ENCODE measurements at places on chromosomes 4 and X.
A peak's percentile ranks its signal among the peaks of the same experiment; 100 is the strongest.

DNA sequence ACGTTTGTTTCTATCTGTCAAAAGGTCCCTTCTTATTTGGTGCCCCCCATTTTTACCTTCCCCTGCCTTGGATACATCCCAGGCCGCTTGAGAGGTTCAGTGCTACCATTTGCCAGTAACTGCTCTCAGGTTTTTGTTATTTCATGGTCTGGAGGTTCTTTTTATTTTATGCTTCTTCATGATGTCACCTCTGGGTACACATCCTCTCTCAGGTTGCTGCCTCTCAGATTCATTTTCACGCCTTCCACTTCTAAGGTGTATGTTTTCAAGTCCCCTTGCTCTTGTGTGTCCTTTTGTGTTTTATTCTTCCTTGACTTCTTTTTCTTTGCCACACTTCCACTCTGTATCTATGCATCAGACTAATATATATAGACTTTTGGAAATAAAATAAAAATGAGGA is 640.1 kb upstream of the AADAT start:
- no peak for DNase-seq

DNA sequence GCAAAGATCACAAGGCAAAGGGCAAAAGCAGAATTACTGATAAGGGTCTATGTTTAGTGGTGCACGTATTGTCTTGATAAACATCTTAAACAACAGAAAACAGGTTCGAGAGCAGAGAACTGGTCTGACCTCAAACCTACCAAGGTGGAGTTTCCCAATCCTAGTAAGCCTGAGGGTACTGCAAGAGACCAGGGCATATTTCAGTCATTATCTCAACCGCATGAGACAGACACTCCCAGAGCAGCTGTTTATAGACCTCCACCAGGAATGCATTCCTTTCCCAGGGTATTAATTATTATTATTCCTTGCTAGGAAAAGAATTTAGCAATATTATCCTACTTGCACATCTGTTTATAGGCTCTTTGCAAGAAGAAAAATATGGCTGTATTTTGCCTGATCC is 51.5 kb downstream of the NPNT start:
- DNase-seq = no peak

DNA sequence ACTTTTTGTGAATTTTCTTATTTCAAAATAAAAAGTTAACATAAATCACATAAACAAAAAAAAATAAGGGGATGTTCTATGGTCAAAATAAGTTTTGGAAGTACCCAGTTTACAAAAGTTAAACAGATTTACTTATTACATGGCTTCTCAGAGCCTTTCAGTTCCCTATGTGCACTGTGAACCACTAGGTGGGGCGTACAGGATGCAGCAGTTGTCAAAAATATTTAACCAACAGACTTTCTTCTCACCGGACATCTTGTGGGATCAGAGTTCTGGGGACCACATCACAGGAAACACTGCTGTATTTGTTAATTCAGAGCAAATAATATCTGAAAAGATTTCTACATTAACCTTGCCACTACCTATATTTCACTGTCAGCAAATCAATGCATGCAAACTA is 74.1 kb downstream of the SMARCA1 start:
- no peak for DNase-seq

DNA sequence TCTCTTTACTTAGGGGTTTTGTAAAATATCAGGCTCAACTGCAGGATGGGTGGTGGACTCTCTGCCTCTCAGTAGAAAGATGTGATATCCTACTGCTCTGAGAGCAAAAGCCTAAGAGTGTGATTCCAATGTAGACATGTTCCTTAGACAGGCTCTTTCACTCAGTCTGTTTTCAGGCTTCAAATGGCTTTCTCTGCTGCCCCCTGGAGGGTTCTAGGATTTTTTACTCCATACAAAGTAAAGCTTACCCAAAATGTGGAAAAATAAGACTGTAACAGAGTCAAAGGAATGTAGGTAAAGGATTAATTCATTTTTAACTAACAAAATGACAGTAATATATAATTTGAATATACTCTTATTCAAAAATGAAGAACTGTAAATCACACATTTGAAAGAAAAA is 32.1 kb downstream of the ZGRF1 start:
- peak; percentile 46 for DNase-seq

DNA sequence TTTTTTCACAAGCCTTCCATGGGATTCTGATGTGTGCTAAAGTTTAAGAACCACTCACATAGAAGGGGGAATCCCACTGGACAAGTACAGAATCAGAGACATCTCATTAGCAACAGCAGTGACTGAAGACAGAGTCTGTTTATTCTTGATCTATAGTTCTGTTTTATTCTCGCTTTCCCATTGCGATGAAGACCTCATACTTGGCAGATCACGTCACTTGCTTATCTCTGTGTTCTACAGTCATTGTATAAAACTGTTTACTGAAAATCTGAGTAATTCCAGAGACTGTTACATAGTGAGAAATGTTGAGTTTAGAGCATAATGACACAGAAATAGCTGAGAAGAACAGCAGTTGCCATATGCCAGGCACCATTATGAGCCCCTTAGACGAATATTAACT is 185.5 kb downstream of the PTTG2 start:
- DNase-seq = no peak

DNA sequence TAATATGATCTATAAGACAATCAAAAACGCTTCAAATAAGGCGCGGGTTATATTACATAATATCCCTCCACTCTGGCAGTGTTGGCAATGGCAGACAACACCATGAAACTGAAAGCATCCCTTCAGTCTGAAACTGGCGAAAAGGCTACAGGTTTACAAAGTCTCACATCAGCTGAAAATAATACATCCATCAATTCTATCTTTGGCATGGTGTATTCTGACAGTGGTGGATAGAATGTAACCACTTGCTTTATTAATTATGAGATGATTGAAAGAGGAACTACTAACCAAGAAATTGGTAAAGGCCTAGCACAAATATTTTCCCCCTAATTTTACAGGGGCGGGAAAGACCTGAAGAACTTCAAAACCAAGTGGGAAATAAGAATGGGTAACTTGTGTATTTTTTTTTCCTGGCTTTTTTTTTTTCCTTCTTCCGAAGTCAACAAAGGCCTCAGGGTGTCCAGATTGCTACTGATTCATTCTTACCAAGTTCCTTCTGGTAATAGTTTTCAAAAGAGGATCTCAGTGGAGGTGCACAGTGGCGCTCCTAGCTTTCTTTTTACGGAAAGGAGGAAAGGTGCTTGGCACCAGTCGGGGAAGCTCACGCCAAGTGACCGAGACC is 728 bp downstream of the UBA6 start:
- DNase-seq = peak; percentile 23

GRCh38 chr4:182023469-182023868 is 219.7 kb upstream of the TENM3 start:
- no peak for DNase-seq

- no peak for DNase-seq
Observed at GRCh38 chr4:150192986-150193385, 114.7 kb downstream of the DCLK2 start.

DNA sequence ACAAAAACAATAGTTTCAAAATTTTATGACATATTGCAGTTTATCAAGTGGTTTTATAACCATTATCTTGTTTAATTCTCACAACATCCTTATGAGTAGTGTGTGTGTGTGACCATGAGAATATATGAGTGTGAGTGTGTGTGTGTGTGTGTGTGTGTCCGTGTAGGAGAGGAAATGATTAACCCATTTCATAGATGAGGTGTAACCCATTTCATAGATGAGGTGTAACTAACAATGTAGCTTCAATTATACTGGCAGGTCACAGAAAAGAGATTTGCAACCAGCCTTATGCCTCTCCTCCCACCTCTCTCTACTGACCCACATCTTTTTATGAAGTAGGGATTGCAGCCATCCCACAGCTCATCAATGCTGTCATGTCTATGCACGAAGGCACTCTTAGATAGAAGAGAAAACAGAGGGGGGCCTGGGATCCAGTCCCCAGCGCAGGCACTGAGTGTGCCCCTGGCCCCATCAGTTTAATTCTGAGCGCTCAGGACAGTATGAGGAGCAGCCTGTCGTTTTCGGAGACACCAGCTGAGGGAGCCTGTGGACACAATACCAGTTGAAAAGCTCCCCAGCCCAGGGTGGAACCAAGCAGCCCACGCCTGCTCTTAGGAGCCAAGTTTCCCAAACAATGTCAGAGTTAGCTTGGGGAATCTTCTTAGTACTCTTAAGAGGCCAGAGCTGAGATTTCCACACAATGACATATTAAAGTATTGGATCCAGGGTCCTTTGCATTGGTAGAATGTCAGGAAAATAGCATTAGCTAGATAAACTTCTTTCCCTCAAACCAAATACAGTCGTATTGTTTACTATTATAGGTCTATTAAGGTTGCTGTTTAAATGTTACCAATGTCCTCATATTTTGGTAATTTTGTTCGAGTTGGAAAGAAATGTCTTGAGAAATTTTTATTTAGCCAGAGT is 88.6 kb downstream of the PALLD start:
- DNase-seq = peak; percentile 51

GRCh38 chrX:107199491-107199890 is 6.7 kb downstream of the NUP62CL start:
- no peak for DNase-seq

- no peak for DNase-seq
Observed at GRCh38 chrX:78693012-78693411, 33.9 kb upstream of the RTL3 start.

DNA sequence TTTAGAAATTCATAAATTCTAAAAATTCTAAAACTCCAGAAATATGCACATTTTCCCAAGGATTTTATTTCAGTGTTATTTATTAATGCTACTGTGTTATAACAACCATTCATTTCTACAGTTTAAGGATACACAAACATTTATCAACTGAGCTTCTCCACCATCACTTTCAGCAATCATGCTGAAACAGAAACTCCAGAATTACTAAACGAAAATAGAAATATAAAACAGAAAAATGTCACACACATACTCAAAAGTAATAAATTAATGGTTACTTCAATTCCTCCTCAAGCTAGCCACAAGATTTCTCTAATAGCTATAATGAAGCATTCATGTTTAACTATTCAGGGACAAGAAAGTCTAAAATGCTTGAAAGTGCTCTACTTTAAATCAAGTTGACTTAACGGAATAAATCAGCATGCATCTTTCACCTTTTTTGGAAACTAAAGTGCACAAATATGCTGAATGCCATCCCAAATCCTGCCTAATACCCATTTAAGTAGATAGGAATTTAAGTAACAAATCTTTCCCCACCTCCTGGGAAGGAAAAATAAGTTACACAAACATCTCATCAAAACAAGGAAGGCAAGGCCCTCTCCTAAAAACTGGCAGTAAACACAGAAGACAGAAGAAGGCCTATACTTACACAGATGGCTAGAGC is 563 bp downstream of the FAM13A start:
- no peak for DNase-seq

DNA sequence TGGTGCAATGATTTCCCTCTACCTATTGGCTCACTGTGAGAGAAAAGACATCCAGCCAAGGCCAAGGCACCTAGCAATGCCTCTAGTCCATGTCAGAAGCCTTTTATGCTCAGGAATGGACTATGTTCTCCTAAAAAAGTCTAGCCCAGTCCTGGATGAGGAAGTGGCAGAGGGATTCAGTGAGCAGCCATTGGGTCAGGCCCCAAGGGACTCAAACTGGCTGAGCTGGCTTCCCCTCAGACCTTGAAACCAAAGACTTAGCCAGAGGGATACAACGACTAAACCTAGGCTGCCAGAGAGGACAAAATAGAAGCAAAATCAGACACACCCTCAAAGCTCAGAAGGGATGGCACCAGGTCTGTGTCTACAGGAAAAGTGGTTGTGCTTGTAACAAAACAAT is 49.1 kb downstream of the ARHGEF9 start:
- DNase-seq = no peak

DNA sequence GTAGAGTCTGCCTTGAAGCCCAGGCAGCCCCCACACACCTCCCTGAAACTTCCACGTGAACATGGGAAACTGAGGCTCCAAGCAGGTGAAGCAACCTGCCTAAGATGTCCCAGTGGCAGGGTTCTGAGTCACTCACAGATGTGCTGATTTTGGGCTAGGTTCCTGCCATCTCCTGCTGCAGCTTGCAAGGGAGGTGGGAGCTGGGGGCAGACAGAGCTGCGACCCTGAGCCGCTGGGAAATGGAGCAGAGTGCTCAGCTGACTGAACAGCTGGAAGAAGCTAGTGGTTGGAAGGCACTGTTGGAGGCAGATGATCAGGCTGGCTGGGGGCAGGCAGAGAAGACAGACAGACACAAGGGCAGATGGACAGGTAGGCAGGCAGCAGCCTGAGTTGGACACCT is 3.6 kb upstream of the FATE1 start:
- DNase-seq = no peak

GRCh38 chr4:98519268-98519977 is 139.0 kb downstream of the TSPAN5 start:
- no peak for DNase-seq

GRCh38 chrX:142233400-142233799 is 28.3 kb upstream of the MAGEC2 start:
- DNase-seq = no peak

- no peak for DNase-seq
Observed at GRCh38 chrX:96140796-96141195, 543.8 kb upstream of the DIAPH2 start.

DNA sequence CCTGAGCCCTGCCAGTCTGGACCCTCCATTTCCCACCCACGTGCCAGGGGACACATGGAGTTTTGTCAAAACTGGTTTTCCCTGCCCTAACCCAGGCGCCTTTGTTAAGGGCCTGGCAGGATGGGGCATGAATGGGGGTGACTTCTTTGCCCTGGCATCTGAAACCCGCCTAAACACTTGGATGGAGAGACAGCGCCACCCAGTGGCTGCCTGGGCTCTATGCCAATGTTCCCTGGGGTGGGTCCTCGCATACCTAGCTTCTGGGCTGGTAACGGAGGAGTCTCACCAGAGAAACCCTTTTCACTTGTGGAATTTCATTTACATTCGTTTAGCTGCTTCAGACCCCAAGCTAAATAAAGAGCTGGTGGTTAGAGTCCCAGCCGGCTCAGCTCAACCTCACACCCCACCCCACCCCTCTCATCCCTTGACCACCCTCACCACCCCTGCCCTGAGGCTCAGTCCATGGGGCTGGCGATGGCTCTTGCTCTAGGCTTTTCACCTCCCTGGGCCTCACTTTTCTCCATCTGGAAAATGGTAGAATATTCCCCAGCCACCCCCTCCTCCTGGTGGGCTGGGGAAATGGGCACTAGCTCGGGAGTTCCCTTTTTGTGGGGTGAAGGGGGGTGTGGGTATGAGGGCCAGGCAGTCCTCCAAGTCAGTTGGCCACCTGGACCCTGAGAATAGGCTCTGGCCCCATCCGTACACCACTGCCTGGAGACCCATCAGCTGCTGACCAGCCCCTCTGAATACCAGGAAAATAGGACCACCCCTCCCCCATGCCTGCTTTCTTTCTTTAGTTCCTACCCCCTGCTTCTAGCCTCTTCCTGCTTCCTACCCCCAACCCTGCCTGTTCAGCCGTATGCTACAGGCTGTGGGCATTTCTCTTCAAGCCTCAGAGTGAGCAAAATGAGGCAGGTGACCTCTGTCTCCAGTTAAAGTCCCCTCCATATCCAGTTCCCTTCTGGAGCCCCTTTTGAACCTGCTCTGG is 57.1 kb upstream of the PJA1 start:
- DNase-seq = peak; percentile 43

DNA sequence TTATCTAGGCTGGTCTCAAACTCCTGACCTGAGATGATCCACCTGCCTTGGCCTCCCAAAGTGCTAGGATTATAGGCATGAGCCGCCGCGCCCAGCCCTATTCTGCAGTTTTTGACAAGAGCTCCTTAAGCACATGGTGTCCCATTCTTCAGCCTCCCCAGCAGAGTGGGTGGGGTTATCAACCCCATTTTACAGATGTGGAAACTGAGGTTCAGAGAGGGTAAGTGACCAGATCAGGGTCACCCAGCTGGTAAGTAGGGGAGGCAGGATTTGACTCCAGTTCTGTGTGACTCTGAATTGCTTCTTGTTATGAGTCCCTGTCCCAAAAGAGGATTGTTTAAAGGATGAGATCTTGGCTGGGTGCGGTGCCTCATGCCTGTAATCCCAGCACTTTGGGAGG is 14.5 kb downstream of the MAN2B2 start:
- DNase-seq = no peak

GRCh38 chr4:89329280-89329679 is 21.7 kb upstream of the GPRIN3 start:
- DNase-seq = no peak

Measured in kidney capillary endothelial cell (primary cell).